GM04503 (cell line): ENCODE measurements at places on chromosomes 11 and 22.
A peak's percentile ranks its signal among the peaks of the same experiment; 100 is the strongest.

GRCh38 chr11:1869427-1870325 lies 16.8 kb downstream of the LSP1 start:
- no peak for DNase-seq

- DNase-seq = no peak
Observed at GRCh38 chr11:28346209-28346608, 238.0 kb downstream of the METTL15 start.

DNA sequence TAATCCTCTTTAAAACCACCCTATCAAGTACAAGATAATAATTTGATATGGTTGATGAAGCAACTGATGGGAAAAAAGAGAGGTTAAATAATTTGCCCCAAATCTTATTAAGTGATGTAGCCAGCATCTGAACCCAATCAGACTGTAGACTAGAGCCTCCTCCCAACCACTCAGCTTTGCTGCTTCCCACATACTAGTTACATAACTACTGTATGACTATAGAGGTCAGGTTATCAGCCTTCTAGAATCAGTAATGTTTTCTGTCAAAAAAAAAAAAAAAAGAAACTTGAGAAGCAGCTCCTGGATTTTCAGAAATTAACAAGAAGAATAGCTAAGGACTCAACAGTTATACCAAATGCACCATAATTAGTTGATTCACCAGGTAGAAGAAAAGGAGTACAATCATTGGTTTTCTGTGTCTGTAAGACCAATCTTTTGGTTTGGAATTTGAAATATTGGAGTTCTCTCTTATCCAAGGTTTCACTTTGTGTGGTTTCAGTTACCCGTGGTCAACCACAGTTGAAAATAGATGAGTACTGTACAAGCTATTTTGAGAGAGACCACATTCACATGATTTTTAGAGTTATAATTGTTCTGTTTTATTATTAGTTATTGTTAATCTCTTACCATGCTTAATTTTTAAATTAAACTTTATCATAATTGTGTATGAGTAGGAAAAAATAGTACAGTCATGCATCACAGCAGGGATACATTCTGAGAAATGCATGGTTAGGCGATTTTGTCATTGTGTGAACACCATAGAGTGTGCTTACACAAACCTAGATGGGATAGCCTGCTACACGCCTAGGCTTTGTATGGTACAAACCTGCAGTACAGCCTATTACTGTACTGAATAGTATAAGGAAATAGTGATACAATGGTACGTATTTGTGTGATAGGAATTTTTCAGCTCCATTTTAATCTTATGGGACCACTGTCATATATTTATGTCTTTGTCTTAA lies 72.2 kb downstream of the PDHX start:
- DNase-seq = no peak

- no peak for DNase-seq
Observed at GRCh38 chr11:103042161-103042560, 49.8 kb downstream of the DCUN1D5 start.

DNA sequence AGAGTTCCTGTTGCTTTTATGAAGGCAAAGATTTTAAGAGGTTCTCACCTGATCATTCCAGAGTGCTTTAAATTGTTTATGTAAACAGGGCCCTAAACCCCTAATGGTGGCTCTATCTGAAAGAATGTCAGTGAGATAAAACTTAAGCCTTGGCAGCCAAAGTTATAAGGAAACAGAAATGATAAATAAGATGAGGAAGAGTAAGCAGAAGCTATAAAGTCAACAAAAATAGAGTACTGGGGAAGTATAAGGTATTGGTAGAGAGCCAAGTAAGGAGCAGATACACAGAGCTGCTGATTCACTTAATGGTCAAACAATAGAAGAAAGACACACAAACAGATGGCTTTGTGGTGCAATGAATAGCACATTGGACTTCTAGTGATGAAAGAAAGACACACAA lies 37.9 kb downstream of the TMPRSS5 start:
- DNase-seq = no peak

DNA sequence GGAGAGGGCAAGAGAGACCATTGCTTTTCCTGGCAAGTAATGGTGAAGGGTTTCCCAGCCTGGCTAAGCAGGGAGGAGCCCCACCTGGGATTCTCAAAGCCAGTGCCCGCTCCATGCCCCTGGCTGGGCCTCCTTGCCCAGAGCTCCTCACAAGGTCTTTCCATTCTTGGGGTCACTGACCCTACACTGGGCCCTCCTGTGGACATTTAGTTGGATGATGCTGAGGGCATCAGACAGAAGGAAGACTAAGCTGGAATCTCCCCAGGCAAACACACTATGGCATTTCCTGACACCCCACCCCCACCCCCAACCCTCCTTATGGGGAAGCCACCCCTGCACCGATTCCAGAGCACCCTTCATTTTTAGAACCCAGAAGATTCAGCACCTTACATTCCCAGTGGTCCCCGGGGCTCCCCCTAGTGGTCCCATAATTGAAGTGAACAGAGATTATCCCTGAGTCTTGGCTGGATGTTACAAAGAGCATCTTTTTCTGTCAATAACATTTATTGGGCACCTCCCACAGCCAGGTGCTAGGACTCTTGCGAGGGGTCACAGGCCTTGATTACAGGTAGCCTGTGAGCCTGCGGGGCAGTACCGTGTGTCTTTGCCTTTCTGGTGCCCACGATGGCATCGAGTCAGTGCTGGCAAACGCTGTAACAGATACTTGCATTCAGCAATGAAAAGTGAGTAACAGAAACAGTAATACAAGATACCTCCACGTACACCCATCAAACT lies 548.5 kb downstream of the BUD13 start:
- DNase-seq = no peak

DNA sequence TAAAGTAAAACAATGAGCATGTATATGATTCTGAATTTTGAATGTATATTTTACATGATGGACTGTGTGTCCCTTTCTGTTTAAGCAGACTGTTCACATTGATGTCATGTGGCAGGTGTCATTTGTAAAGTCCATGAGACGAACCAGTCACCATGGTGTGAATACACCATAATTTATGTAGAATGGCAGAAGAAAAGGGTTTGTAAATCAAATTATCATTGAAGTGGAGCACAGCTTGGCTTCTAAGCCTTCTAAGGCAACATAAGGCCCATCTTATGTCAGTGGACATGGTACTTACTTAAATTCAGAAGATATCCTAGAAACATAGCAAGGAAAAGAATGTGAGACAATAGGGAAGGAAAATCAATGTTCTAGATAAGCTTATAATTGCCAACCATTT lies 4.4 kb downstream of the MAP6 start:
- no peak for DNase-seq

GRCh38 chr11:126834573-126834972 lies 166.0 kb downstream of the KIRREL3 start:
- no peak for DNase-seq

GRCh38 chr11:92406472-92406871 lies 181.9 kb downstream of the FAT3 start:
- no peak for DNase-seq

- DNase-seq = no peak
Observed at GRCh38 chr11:77384571-77384970, 83.1 kb upstream of the GDPD4 start.

- DNase-seq = no peak
Observed at GRCh38 chr11:34263441-34264091, 94.2 kb downstream of the ABTB2 start.

- no peak for DNase-seq
Observed at GRCh38 chr11:26753723-26754504, 32.1 kb upstream of the SLC5A12 start.

DNA sequence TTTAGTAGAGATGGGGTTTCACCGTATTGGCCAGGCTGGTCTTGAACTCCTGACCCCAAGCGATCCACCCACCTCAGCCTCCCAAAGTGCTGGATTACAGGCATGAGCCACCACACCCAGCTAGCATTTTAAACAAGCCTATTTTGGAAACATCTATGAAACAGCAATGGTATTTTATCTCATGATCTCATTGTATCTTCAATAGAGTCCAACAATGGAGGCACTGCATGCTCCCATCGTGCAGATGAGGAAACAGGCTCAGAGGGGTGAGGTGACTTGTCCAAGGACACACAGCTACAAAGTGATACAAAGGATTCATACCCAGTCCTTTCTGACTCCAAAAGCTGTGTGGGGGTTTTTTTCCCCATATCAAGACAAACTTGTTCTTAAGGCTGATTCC lies 39.0 kb upstream of the RTL6 start:
- no peak for DNase-seq

GRCh38 chr11:76160856-76161255 lies 45.4 kb downstream of the WNT11 start:
- DNase-seq = no peak

GRCh38 chr11:77154381-77155081 lies 26.5 kb downstream of the MYO7A start:
- no peak for DNase-seq

GRCh38 chr11:119540370-119541125 lies 117.6 kb upstream of the THY1 start:
- no peak for DNase-seq

DNA sequence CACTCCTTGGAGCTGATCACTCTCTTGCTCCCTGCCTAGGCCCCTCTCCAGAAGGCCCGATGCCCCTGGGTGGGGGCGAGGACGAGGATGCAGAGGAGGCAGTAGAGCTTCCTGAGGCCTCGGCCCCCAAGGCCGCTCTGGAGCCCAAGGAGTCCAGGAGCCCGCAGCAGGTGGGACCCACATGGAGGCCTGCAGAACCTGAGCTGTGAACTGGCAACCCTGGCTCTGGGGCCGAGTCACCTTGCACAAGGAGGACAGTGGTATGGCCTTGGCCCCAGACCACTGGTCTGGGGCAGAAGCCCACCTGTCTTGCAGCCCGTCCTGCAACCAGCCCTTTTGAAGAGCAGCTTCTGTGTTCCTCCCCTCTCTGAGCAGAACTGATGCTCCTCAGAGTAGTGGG lies 6.2 kb downstream of the SCO2 start:
- DNase-seq = no peak

GRCh38 chr22:41672780-41673509 lies 15.7 kb downstream of the SNU13 start:
- no peak for DNase-seq

DNA sequence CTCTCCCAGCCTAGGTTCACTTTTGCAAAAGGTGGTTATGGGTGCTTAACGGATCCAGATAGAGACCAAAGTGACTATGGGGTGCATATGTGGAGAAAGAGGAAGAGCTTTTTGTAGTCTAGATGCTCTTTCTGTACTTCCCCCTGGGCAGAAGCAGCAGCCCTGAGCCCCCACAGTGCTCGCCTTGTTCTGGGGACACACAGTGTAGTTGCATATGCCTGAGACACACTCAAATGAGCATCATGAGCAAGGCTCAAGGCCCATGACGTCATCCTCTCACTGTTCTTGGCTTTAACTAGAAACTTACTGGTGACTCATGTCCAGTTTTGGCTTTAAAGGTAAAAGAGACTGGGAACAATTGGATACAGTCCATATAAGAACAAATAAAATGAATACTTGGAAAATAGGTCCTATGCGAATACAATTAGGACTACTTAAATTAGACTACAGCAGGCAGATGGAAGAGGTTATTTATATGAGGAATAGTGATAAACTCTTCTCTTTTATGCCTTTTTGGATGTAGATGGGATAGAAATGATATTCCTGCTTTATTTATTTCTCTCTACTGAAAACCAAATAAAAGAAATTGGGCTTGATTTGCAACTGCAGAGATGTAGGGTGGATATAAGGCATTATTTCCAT lies 20.1 kb upstream of the PEX26 start:
- DNase-seq = peak; percentile 90

GRCh38 chr22:49977578-49977977 lies 17.0 kb downstream of the PIM3 start:
- DNase-seq = no peak

DNA sequence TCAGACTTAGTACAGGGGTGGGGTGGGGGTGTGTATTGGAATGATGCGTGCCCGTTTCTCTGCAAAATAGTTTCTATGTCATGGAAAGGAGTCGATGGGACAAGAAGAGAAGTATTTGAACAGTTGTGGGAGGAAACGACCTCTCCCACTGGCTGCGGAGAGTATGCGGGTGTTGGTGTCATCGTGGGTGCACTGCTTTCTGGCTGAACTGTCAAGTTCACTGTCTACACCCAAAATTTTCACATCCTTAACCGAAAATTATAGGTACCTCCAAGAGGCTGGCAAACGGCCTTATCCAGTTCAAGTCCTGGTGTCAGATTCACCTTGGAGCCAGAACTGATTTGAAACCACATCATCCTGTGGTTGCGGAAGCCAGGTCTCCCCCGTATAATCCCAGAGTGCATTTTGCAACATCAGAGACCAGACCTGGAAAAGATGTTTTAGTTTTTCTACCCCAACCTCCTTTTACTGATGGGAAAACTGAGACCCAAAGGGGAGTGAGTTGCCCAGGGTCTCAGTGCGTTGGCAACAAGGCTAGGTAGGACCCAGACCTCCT lies 497 bp upstream of the SSRP1 start:
- DNase-seq = no peak

- no peak for DNase-seq
Observed at GRCh38 chr22:27462190-27462589, 339.4 kb downstream of the MN1 start.

DNA sequence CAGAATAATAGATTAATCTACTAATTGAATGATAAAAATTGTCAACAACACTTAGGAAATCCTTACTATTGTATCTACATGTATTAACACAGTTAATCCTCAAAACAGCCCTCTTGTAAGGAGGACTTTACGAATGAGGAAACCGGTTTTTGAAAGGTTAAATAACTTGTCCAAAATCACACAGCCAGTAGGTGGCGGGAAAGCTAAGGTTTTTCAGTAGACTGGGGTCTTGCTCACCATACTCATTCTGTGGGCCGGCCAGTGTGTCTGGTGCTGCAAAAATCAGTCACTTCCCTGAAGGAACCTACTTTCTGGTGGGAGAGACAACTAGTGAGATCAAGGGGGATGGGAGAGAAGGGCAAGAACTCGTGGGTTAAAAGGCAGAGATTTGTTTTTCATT lies 3.8 kb downstream of the DCPS start:
- DNase-seq = no peak

GRCh38 chr22:40484906-40485669 lies 114.7 kb downstream of the SGSM3 start:
- peak; percentile 39 for DNase-seq

DNA sequence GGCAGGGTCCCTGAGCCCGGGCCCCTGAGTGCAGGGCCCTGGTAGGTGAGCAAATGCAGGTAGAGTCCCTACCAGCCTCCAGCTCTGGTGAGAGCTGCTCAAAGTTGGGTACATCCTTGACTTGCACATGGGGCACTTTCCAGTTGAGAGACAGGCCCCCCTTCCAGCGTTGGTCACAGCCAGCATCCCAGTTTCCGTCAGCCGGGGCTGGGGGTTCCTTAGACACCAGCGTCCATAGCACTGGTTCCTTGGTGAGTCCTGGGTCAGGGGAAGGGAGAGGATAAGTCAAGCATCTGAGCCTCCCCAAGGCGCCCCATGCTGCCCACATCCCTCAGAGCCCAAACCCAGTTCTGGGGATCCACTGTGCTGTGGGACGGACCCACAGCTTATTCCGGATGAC lies 5.6 kb downstream of the PNPLA5 start:
- DNase-seq = no peak

DNA sequence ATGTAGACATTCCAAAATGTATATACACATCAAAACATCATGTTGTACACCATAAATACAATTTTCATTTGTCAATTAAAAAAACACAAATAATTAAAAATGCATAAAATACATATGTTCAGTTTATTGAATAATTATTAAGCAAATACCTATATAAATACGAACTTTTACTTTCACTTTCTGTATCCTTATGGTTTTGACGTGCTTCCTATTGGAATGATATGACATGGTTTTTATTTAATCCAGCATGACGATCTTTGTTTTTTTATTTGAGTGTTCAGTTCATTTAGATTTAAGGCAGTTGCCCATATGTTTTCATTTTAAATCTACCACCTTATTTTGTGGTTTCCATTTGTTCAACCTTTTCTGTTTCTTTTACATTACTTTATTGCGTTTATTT lies 198.3 kb upstream of the PLET1 start:
- no peak for DNase-seq
